Effector memory CD4-positive, alpha-beta T cell (primary cell): ENCODE measurements at places on chromosomes 3 and 15.

GRCh38 chr15:100714034-100714748 lies 111.8 kb downstream of the ASB7 start:
- no peak for DNase-seq

GRCh38 chr3:140579260-140579659 lies 98.6 kb upstream of the TRIM42 start:
- no peak for DNase-seq

DNA sequence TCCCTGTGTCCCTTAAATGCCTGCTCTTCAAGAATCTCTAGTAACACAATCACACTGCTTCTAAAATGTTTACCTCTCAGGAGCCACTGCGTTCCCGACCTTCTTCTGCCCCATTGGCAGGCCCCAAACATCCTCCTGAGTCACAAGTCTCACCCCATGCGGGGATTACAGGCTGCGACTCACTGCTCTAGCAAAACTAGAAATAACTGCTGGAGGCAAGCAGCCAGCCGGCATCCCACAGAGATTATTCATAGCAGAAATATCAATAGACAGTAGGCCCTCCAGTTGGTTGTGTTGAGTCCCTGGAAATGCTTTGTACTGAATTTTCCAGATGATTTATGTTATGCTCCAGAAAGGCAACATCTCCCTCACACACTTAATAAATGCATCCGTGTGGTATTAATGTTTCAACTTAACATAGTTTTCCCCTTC lies 64.8 kb downstream of the RFTN1 start:
- DNase-seq: no peak

DNA sequence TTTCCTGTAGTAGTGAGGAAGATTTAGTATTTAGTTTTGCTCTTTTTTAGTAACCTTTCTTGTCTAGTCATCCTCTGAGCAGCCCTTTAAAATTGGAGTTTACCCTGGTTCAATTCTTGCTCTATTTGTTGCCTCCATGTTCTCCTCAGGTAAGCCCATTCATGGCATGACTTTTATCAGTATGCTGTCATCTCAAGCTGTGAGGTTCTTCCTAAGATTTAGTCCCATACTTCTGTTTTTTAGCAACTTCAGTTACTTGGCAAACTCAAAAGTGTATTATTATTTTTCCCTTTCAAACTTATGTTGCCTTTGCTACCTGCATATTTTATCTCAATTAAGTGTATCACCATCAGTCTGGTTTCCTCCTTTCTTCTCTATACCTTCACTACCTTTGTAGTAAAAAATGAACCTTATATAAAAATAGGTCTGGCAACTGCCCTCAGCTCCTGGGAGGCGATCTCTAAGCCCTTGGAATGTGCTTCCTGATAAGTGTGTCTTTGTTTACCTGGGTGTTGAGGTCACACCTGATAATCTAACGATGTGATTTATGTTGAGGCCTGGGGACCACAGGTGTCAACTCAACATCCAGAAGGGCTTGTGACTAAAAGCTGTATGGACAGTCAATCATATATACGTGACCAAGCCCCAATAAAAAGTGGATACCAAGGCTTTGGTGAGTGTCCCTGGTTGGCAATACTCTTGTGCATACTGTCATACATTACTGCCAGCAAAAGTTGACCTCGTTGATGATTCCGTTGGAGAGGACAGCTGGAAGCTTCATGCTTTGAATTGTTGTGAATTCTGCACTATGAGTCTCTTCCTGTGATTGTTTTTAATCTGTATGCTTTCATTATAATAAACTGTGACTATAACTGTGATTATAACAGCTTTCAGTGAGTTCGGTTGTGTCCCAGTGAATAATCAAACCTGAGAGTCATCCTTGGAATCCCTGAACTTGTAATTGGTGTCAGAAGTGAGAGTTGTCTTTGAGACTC lies 3.9 kb downstream of the NSUN3 start:
- no peak for DNase-seq
